GM04504 (cell line): ENCODE measurements at places on chromosomes 13 and 19.

- no peak for DNase-seq
These were observed 21.2 kb upstream of the OBI1 start for GRCh38 chr13:78680115-78680561.

- no peak for DNase-seq
These were observed 263.3 kb downstream of the COG6 start for GRCh38 chr13:39918620-39919236.

DNA sequence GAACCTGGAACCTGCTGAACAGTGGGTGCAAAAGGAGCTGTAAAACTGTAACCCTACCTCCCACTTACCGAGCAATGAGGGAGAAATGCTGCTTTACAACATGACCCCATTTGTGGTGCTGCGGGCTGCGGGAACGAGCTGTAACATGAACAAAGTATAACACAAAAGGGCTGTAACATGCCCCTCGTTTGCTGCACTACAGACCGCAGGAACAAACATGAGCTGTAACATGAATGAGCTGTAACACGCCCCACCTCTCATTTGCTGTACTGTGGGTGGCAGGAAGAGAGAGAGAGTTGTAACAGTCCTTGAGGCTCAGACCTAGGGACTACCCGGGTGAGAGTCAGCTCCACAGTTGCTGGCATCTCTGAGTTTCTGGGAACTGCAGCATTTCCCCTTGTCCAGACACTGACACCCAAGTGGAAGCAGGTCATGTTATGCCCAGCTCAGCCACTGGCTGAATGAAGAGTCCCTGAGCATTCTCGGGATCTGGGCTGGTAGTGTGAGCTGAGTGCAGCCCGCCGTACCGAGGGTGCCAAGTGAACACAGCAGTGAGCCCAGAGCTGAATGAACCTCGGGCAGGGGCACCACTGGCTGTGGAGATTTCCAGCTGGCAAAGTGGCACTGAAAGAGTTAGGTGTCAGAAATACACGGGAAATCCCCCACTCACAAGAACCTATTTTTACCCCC lies 1385.3 kb upstream of the SPRY2 start:
- DNase-seq = no peak

GRCh38 chr19:2081873-2082810 lies 14.0 kb downstream of the MOB3A start:
- DNase-seq = no peak

DNA sequence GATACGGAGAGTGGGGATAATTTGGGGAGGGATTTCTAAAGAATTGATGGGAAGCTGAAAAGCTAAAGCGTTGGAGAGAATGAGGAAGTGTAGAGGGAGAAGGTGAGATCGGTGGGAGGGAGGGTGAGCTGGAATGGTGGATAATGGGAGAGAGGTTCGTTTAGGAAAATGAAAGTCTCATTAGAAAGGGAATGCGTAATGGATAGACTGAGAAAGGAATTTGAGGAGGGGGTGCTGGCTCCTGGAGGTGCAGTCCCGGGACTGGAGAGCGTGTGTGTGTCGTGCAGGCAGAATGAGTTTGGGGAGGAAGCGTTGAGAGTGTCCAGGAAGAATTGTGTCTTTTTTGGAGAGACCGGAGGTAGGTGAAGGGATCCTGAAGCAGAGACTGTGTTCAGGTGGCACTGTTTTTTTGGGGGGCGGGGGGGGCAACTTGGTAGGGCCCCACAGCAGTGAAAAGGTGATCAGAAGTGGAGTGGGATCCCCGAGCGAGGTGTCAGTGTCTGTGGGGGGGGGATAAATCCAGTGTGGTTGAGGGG lies 1.4 kb downstream of the ACTN4 start:
- DNase-seq = no peak

GRCh38 chr13:106151056-106151699 lies 384.3 kb downstream of the EFNB2 start:
- peak; percentile 83 for DNase-seq

DNA sequence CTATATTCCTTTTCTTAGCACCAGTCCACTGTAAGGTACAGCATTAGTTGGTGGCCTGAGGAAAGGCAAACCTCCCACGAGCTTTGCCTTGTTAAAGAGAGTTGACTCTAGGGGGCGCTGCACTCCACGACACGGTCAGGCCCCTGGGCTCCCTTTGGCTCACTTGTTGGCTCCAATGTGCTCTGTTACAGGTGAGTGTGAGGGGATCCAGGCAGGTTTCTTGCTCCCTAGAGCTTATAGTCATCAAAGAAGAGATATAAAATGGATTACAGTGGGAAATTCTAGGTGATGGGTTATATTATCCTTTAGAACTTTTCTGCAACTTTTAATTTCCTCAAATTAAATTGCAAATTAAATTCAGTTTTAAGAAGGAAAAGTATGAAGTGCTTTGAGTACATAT lies 3.7 kb downstream of the WDR87 start:
- peak; percentile 42 for DNase-seq

GRCh38 chr19:37594982-37595382 lies 306 bp downstream of the ZNF540 start:
- peak; percentile 19 for DNase-seq

DNA sequence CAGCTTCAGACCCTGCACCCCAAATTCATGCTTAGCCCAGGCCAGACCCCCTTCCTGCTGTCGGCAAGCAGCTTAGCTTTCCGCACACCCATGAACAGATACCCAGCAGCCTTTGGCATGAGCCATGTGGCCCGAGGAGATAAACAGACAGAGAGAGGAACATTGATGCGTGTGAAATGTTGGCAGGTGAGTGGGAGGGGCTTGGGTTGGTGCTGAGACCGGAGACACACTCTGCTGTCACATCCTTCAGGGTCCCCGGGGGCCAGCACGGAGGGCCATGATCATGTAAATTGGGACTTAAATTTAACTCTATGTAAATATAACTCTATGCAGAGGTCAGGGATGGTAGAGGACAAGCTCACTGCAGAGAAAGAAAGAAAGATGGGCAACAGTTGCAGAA lies 1.5 kb downstream of the CD22 start:
- no peak for DNase-seq

DNA sequence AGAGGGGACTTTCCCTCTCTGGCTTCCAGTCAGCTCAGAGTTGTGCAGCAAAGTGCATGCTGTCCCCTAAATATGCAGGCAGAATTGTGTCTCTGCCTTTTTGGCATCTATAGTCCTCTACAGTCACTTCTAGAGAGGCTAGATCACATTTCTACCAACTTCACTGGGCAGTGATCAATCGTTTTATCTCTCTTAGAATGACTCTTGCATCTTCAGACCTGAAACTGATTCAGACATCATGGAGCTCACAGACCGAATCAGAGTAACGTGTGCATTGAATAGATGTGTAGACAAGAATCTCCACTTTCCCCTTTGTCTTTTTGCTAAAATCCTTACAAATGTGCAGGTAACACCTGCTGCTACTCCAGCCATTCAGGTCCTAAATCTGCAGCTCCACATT lies 6.2 kb downstream of the ZNF253 start:
- DNase-seq = no peak

DNA sequence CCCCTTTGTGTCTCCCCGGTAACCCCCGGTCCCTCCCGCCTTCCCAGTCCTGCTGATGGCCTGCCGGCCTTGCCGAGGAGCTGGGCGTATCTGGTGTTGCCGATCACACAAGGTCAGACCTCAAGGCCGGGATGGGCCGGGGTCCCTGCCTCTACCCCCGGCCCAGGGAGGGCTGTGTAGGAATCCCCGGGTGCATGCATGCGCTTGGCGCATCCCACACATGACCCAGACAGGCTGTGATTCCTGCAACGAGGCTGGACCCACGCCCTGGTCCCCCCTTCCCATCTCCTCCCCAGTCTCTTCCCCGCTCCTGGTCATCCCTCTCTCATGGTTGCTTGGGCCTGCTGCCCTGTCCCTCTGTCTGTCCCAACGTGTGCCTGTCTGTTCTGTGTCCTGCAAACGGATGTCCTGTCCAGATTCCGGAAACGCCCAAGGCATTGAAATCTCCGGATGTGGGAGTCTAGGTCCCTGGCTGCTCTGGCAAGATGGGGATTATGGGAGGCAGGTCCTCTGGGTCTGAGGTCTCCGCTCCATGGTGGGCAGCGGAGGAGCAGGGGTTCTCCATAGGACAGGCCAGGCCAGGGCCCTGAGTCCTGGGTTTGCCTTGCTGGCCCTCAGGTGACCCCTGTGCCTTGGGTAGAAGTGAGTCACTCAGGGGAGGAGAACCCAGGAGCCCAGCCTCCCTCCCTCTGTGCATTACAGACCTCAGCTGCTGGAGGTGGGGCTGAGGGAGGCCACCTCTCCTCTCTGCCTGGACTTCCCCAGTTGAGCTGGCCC lies 1.6 kb downstream of the PKN1 start:
- DNase-seq = peak; percentile 65

GRCh38 chr13:20270163-20270865 lies 38.2 kb upstream of the GJB6 start:
- no peak for DNase-seq

DNA sequence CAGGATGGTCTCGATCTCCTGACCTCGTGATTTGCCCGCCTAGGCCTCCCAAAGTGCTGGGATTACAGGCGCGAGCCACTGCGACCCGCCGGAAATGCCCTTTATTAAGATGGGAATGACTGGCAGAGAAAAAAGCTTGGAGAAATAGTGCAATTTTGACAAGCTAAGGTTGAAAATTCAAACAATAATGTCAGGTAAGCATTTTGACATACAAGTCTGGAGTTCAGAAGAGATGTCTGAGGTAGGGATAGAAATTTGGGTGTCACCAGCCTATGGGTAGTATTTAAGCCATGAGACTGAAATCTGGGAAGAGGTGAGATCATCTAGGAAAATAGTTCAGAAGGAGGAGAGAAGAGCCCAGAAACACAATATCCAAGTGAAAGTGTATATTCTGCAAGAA lies 17.1 kb upstream of the PAN3 start:
- DNase-seq = no peak

GRCh38 chr13:103605546-103606326 lies 539.5 kb upstream of the SLC10A2 start:
- no peak for DNase-seq

GRCh38 chr19:46983097-46983496 lies 36.5 kb upstream of the NPAS1 start:
- no peak for DNase-seq

DNA sequence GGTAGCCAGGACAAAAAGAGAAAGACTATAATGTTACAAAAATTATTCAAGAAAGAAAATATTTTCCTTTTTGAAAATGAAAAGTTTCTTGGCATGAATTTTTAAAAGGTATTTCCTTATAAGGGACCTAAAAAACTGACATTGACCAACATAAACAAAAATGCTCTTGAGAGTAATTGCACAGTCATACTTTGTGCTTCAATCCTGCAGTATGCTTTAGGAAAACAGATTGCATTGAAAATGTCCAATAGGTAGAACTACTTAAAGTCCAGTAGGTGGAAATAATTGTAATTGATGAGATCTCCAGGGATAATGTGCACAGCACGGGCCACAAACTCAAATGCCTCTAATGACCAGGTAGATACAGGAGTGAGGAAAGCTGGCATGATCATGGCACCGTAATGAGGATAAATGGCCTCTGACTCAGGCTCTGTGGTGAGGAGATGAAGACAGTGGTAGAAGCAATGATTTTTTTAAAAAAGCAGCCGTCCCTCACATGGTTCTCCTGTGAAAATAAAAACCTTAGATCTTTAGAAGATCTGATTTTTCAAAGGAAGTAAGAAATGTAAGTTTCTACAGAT lies 278.0 kb downstream of the ITGBL1 start:
- DNase-seq = no peak

GRCh38 chr13:67283637-67284036 lies 53.5 kb upstream of the PCDH9 start:
- DNase-seq = no peak

DNA sequence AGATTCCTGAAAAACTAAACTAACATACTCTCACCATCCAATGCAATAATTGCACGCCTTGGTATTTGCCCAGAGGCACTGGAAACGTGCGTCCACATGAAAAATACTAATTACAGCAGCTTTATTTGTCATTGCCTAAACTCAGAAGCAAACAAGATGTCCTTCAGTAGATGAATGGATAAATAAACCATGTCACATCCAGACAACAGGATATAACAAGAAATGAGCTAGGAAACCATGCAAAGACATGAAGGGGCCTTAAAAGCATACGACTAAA lies 25.0 kb downstream of the ELL start:
- no peak for DNase-seq

- DNase-seq = no peak
These were observed 654 bp downstream of the ZIC5 start for GRCh38 chr13:99970651-99971575.

DNA sequence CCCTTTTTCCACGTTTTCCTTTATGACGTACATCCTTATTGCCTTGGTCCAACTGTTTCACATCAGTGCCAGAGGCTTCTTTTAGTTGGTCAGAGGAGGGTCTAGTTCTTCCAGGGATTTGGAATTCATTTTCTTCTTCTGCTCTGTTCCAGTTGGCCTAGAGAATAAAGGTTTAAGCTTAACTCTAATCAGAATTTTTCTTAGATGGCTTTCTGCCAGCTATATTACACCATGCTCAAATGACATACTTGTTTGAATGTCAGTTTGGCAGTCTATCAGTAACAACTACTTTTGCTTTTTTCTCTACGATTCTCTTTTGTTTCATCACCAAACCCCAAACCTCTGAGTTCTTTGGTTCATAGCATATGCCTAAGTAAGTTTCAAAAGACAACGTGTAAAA lies 16.8 kb downstream of the SPART start:
- DNase-seq = no peak

- DNase-seq = no peak
These were observed 20.4 kb downstream of the DCT start for GRCh38 chr13:94459116-94459515.

GRCh38 chr19:53908106-53908934 lies 758 bp upstream of the CACNG7 start:
- no peak for DNase-seq
